ENCODE measurements at places on chromosomes 16 and 17. TPM values are rescaled to one million over a fixed set of nuclear protein-coding genes. Genes with fewer than 3 reads are reported as not detected.

GRCh38 chr17:77209330-77209748 is 68.6 kb downstream of the SEC14L1 start:
- DNase-seq = no peak

- no peak for DNase-seq
Observed at GRCh38 chr16:76583945-76584344, 306.7 kb downstream of the CNTNAP4 start.

GRCh38 chr16:19488213-19488640 is 33.7 kb downstream of the GDE1 start:
- DNase-seq = no peak

DNA sequence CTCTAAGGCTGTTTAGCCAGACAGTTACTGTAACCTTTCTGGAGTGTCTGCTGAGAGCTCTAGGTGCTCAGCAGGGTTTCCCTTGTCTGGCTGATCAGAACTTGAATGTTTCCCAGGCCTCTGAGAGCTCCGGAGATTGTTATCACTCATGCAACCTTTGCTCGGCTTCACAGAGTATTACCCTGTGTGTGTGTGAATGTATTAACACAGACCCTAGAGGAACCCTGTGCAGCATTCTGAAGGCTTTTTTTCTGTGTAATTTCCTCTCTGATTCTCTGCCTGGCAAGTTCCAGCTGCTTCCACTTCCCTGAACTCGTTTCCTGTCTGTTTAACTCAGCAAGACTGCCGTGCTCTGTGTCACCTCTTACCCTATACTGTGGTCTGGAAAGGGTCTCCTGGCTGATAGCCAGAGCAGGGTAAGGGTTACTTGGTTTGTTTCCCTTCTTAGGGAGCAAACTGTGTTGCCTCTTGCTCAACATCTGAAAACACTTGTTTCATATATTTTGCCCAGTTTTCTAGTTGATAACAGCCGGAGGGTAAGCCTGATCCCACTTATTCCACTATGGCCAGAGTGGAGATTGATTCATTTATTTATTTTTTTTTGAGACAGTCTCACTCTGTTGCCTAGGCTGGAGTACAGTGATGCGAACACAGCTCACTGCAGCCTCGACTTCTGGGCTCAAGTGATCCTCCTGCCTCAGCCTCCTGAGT is 21.7 kb downstream of the PRMT7 start:
- no peak for DNase-seq

DNA sequence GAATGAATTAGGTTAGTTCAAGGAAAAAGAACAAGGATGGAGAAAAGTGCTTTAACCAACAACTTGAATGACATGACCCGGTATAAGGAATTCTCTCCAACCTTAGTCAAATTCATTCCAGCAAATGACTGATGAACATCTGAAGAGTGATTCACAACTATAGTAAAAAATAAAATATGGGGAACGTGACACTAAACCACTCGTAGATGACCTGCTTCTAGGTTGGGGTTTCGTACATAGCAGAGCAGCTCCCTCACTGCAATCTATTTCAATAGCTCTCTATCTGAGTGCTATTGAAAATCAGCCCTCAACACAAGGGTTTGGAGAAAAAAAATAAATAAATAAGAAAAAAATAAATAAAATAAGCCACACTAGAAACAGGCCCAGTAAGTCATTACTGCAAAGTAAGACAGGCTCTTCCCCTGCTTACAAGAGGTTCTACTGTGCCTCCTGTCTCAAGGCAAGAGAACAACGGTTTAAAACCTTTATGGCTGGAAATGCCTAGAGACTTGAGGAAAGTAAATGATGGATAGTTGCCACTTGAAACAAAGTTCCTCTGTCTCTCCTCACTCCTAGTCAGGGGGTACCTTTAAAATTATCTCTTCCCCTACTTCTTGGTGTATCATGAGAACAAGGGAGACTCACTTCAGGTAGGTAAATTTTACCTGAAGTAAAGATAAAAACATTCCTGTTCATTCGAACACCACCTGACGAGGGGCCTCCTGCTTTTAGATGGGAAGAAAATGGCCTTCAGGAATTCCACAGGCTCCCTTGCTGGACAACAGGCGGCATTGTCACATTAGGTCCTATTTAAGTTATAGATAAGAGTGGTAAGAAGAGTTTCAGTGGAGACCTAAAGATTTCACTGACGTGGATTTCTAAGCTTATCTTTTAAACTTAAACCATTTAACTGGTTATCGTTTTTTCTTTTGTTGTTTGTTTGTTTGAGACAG is 20.5 kb downstream of the COG7 start:
- no peak for DNase-seq

GRCh38 chr17:27357236-27357635 is 63.3 kb downstream of the WSB1 start:
- no peak for DNase-seq

DNA sequence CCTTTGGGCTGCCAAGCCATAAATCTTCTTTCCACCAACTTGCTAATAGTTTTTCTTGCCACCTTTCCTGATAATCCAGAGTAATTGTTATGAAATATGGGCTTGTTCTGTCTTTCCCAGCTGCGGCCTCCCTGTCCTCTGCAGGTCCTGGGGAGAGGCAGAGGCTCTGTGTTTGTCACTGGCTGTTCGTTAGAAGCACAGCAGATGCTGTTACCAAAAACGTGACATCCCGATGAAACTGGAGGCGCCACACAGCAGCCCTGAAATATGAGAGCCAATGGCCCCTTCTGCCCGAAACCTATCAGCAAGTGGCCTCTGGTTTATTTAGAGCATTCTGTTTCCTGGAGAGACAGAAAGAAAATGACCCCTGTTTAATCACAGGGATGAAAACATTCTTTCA is 115.1 kb upstream of the ANKFN1 start:
- no peak for DNase-seq

DNA sequence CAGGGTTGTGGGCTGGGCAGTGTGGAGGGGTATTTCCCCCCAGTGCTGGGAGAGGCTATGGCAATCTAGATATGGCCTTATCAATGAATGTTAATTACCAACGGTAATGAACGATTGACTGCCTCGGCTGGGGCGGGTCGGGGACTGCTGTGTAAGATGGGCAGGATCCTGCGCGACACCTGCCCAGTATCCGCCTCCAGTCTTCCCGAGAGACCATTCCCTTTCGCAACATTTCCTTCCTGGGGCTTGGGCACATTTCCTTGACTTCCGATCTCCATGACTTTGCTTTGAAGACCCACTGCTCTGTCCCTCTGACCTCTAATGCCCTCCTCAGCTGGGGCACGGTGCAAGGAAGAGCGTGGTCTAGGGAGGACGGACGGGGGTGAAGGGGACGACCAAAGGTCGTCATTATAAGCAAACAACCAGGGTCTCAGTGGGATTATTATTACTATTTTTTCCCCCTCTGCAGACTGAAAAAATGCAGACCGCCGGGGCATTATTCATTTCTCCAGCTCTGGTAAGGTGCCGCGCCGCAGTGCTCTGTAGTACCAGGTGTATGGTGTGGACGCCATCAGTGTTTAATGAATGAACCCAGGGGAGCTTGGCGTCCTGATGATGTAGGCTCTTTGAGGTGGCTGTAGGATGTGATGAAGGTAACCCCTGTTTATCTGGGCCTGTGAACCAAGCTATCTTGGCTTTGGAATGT is 506 bp downstream of the ATP5MC1 start:
- no peak for DNase-seq

Gene RAPGEFL1
- total RNA-seq = 17.0 TPM
